ENCODE measurements at places on chromosomes 6 and 20.

- DNase-seq, result no peak
These were observed 123.1 kb downstream of the OLIG3 start for GRCh38 chr6:137370871-137371633.

DNA sequence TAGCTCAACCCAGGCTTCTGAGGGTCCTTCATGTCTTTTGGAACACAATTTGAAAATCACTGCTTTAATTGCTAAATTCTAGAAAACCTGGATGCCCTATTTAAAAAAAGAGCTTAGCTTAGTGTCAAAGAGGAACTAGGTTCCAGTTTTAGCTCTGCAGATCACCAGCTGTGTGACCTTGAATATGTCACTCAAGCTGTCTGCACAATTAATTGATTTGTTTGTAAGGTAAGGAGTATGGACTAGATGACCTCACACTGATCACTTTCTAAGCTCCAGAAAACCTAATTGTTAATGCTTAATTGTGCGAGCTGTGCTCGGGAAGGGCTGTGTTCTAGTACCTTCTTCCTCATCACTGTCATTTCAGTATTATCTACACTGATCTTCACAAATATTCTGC is 26.2 kb downstream of the UTRN start:
- DNase-seq, result no peak

GRCh38 chr20:2305479-2305878 is 9.7 kb downstream of the TGM3 start:
- no peak for DNase-seq

DNA sequence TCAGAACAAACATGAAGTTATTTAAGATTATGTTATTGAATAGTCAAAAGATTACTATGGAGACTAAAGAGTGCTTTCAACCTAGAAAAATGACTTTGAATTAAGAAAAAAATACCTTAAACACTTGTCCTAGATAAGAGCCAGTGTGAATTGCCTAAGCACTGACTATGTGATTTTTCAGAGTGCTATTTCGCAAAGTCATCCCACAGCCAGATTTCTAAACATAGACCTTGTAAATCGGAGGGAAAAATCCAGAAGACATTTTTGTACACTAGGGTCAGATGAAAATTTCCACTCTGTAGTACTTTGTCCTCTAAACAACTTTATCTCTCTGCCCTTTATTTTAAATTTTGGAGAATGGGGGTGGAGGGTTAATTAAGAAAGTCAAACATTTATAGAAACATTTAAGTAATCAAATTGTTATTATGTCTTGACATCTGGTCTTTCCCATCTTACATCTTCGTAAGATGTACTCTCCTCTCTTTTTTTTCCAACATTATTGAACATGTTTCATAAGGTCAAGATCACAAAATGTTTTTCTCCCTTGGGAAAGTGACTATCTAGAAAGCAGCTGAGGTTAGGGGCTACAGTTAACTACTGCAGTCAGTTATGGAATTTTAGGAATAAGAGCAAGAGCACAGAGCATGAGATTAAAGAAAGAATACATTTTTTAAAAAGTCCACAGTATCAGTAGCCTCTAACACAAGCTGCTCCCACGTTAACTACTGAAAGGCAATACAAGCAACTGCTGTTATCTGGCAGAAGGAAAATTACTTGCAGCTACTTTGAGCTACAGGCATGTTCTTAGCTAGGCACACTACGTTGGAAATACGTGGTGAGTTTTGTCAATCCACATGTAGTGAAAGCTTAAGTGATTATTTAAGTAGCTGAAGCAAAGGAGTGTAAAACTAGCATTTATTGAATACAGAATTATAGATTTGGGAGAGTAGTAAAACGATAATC is 648.5 kb downstream of the HTR1B start:
- DNase-seq, result no peak

DNA sequence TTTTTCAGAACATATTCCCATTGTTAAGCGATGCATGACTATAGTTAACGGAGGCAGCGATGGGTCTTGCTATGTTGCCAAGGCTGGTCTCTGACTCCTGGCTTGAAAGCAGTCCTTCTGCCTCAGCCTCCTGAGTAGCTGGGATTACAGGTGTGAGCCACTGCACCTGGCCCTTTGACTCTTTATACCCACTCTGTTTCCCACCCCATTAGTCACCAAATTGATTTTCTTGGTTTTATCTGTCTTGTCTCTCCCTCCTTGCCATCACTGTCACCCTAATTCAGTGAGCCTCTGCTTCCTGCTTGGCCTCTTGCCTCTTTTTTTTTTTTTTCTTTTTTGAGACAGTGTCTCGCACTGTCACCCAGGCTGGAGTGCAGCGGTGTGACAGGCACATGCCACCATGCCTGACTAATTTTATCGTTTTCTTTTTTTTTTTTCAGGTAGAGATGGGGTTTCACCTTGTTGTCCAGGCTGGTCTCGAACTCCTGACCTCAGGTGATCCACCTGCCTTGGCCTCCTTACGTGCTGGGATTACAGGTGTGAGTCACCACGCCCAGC is 31.3 kb downstream of the ZFAND3 start:
- no peak for DNase-seq

DNA sequence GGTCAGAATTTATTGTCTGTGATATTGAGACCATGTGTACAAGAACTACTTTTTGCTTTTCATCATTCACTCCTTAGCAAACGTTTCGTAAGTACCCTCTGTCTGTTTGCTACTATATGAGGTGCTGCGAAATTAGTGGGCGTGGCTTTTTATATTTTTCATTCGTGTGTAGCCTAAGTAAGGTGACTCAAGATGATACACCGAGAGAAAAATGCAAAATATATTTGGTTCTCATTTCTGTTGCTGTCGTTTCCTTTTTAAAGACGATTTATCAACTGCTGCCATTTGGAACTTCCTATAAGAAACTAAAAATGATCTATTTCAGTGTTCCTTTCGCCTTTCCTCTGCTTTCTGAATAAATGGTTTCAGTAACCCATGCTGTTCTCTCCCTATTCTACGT is 61.2 kb downstream of the VAPB start:
- DNase-seq, result peak; percentile 51

GRCh38 chr6:33410711-33411631 is at the start of gene PHF1:
Gene PHF1 (plus strand): TSS chr6:33411014. CDS start chr6:33412264, 1,250 bp downstream.
- DNase-seq, result peak; percentile 86

DNA sequence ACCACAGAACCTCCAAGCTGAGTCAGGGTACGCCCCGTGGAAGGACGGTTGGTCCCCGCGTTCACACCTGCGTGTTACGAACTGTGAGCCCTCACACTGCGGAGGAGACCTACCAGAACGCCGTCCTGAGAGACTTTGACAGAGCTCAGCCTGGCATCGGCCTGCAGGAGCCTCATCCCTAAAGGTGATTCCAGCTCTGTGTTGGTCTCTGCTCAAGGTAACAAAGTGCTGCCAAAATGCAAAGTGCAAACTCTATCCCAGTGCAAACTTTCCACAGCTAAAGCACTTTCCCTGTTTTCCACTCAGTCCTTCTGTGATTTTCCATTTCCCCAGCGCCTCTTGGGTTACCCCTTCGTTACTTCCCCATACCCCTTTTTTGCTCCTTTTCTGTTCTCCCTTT is 8.6 kb upstream of the ZBTB46 start:
- DNase-seq, result no peak

DNA sequence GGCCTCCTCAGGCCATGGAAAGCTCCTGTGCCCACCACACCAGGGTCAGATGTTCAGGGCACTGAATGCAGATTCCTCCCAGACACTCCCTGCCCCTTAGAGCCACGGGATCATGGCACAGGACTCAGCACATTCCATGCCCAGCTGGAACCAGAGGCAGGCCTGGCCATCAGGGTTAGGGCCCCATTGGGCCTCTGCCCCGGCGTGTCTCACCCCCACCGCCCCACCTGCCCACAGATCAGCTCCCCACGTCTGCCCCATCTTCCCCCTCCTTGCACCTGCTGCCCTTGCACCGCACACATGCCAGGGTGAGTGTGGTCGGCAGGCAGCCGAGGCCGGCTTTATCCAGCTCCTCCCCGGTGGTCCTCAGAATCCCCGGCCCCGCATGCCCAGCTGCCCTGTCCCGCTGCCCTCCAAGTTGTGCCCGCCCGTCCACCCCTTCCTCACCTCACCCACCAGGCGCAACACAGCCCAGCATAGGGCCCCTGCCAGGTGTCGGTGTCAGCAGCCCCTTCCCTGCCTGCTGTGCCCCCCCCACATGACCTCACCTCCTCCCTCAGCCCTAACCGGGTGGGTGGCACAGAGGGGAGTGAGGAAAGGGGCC is 2.2 kb upstream of the SRMS start:
- no peak for DNase-seq

GRCh38 chr6:34094474-34095135 is 51.3 kb downstream of the GRM4 start:
- DNase-seq, result no peak

DNA sequence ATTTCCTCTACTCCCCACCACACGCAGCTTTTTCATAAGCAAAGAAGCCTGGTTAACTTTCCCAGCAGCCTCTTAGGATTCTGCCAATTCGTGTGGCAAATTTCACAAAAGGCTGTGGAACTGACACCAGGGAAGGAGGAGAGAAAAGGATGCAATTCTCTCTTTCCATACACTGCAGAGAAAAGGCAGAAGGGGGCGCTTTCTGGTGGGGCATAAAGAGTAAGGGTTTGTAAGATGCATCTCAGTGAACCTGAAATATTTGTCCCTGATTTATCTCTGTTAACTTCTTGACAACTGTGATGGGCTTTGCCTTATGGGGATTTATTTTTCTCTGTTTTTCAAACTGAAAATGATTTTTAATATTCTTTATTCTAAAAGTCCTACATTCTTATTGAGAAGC is 45.5 kb upstream of the GLP1R start:
- DNase-seq, result no peak

- DNase-seq, result no peak
These were observed 69.8 kb upstream of the CCN6 start for GRCh38 chr6:111984081-111984480.

DNA sequence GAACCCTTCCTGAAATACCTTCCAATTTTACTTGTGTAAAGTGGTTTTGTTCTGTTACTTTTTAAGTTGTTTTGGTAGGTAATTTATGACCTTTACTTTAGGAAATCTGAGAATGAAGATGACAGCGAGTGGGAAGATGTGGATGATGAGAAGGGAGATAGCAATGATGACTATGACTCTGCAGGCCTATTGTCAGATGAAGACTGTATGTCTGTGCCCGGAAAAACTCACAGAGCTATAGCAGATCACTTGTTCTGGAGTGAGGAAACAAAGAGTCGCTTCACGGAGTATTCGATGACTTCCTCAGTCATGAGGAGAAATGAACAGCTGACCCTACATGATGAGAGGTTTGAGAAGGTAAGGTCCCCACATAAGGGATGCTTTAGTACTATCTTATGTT is 6.6 kb upstream of the ZC2HC1B start:
- DNase-seq, result no peak

GRCh38 chr6:139888681-139889122 is 514.3 kb upstream of the CITED2 start:
- DNase-seq, result peak; percentile 67

DNA sequence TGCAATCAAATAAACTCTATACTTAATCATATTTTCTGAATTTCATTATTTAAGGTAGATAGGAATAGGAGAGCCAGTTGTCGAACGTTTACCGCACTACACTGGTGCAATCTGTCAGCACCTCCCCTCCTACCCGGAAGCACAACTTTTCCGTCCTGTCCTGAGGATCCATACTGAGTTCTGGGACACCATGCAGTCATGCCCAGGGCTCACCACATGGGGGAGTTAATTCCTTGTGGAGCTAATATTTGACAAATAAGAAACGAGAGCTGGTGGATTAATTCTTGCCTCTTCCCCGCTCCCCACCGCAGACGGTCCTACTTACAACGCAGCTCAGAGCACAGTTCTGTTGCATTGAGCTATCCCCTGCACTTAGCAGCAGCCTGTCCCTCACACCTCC is 107.7 kb upstream of the RALGAPA2 start:
- DNase-seq, result no peak

GRCh38 chr6:144745439-144745838 is 460.3 kb downstream of the UTRN start:
- DNase-seq, result no peak

DNA sequence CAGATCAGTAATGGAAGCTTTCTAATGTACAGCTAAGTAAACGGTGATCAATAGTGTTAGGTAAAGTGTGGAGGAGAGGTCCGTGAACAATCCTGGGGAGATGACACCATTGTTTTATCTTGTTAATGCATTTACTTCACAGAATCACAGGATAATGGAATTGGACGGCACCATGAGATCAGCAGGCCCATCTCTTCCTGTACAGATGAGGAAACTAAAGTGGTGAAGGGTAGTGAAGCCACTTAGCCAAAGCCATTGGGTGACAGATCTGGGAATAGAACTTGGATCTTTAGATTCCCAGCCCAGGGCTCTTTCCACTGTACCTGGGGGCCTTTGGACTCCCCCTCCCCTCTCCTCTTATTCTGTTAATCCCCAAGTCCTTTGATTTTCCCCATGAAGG is 26.2 kb upstream of the IER3 start:
- no peak for DNase-seq

GRCh38 chr6:57044568-57044967 is 1.9 kb upstream of the KIAA1586 start:
- DNase-seq, result no peak

DNA sequence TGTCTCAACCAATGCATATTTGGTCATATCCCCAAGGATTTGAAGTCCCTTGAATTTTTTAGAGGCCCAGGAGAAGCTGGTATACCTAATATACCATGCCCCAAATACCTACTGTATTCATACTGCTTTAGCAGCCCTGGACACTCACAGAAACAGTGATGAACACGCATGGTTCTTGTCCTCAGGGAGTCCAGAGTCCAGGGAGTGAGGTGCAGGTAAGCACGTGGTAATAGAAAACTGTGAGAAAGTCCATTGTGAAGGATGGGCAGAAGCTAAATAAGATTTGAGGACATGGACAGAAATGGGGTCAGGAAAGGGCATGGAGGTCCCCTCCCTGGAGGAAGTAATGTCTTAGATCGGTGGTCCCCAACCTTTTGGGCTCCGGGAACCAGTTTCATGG is 85.4 kb downstream of the TSHZ2 start:
- no peak for DNase-seq

DNA sequence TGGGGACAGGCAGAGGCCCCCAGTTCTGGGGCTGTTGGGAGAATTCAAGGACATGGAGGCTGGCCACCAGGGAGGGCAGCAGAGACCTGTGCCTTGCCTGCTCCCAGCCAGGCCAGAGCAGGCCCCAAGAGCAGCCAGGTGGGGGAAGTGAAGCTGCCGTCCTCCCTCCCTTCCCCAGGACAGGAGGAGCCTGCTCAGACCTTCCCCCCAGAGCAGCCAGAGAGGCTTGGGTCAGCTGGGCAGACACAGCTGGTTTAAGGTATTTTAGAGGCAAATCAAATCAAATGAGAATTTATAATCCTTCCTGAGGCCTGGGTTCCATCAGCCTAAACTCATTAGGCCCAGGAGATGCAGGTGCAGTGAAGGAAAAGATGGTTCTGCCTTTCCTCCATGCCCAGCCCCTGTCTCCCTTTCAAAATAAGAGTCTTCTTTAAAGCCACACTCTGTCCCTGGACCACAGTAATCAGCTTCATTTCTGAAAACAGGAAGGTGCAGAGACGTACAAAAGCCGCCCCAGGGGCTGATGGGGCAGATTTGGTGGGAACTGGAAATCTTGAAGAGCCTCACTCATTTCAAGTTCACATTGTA is 21.7 kb downstream of the BMP7 start:
- DNase-seq, result no peak

DNA sequence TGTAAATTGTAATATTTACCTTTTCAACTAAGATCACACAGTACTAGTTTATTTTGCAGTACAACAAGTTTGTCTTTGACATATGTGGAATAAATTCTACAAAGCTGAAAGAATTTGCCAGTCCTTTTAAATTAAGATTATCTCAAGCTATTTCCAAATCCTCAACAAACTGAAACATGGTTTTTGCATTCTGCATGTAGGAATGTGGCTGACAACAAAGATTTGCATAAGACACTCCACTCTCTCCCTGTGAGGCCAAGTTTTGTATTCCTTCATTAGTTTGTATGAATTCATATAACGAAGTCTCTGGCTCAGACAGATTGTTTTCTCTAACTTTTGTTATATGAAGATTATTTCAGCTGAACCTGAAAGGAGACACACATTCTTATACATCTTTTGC is 124.1 kb upstream of the THEMIS start:
- no peak for DNase-seq

All from fibroblast of skin of abdomen (primary cell).